ENCODE measurements at places on chromosomes 11 and 22. TPM values are rescaled to one million over a fixed set of nuclear protein-coding genes. Genes with fewer than 3 reads are reported as not detected.

DNA sequence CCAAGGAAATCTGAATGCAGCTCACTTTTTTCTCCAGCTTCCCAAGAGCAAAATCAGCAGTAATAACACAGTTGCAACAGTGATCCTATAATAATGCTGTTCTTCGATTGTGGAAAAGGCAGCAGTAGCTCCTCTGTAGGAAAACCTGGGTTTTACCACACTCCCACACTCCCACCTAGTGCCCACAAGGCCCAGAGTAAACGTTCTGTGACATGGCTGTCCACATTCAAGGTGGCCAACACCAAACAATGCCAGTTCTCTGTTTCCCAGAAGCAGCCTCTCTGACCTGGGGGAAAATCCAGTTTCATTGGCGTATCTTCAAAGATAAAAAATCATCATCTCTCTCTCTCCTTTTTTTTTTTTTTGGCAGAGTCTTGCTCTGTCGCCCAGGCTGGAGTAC, 40.2 kb downstream of the WT1 start:
- no peak for DNase-seq

DNA sequence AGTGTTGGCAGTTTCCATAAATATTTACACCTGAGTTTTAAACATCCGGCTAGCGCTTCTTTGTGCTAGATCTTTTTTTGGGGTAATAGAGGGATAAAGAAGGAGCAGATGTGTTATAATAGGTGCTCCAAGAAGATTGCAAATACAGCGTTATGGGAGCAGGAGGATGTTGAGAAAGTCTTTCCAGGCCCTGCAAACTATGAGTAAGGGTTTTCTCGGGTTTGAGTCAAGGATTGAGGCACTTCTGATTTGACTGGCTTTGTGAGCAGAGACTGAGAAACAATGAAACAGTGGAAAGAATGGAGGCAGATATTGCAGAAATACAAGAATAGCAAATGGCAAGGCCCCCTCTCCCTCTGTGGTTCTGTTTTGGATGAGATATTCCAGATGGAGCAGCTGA, 155.0 kb upstream of the TIMP3 start:
- no peak for DNase-seq

EIF3M gene
- 135 TPM for total RNA-seq

- no peak for DNase-seq
Observed at GRCh38 chr11:12768726-12769673, 94.8 kb downstream of the TEAD1 start.

- DNase-seq = no peak
Observed at GRCh38 chr11:12936200-12936599, 72.9 kb upstream of the RASSF10 start.

DNA sequence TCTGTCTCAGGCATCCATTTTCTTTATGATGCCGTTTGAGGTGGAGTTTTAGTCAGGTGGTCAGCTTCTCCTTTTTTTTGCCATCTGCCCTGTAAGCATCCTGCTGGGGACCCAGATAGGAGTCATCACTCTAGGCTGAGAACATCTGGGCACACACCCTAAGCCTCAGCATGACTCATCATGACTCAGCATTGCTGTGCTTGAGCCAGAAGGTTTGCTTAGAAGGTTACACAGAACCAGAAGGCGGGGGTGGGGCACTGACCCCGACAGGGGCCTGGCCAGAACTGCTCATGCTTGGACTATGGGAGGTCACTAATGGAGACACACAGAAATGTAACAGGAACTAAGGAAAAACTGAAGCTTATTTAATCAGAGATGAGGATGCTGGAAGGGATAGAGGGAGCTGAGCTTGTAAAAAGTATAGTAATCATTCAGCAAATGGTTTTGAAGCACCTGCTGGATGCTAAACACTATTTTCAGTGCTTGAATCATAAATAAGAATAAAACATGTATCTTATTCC, 10.9 kb upstream of the HBE1 start:
- peak; percentile 69 for DNase-seq

ASCL2 gene
- not detected for total RNA-seq

DNA sequence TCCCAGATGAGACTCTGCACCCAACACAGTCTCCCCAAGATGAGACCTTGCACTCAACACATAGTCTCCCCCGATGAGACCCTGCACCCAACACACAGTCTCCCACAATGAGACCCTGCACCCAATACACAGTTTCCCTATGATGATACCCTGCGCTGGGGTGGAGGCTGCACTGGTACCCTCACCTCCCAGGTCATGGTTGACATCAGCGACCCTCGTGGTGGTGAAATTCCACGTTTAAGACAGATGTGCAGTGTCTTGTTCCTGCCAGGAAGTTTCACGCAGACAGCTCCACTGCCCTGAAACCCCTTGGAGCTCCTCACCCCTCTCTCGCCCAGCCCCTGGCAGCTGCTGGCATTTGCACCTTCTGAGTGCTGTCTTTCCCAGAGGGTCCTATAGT, 9.5 kb downstream of the MUC5AC start:
- no peak for DNase-seq

DNA sequence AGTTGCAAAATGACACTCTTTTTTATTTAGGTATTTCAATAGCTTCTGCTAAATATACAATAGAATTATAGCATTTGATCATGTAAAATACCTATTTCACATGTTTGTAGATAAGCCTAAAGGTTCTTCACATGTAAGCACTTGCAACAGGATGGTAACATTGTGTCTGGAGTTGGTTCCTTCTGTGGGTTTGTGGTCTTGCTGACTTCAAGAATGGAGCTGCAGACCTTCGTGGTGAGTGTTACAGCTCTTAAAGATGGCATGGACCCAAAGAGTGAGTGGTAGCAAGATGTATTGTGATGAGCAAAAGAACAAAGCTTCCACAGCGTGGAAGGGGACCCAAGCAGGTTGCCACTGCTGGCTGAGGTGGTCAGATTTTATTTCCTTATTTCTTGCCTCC, 246.4 kb upstream of the PDGFD start:
- DNase-seq = no peak

- DNase-seq = no peak
Observed at GRCh38 chr22:28105413-28105812, 186.4 kb upstream of the PITPNB start.

DNA sequence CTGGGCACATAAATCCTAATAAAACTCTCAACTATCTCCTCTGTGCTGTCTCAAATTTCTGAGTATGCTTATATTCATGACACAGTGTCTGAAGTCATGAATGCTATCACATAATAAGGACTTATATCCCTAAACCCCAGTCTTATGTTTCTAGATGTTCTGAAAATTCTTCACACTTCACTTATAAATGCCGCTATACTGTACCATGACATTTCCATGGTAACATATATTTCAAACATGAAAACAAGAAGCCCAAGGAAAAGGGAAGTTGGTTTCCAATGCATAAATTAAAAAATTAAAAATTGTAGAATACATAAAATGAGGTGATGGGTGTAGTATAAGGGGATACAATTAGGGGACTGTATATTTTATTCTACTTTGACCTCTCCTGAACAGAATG, 11.7 kb downstream of the GVQW3 start:
- no peak for DNase-seq

- DNase-seq = no peak
Observed at GRCh38 chr11:113862435-113862834, 12.9 kb downstream of the USP28 start.

DNA sequence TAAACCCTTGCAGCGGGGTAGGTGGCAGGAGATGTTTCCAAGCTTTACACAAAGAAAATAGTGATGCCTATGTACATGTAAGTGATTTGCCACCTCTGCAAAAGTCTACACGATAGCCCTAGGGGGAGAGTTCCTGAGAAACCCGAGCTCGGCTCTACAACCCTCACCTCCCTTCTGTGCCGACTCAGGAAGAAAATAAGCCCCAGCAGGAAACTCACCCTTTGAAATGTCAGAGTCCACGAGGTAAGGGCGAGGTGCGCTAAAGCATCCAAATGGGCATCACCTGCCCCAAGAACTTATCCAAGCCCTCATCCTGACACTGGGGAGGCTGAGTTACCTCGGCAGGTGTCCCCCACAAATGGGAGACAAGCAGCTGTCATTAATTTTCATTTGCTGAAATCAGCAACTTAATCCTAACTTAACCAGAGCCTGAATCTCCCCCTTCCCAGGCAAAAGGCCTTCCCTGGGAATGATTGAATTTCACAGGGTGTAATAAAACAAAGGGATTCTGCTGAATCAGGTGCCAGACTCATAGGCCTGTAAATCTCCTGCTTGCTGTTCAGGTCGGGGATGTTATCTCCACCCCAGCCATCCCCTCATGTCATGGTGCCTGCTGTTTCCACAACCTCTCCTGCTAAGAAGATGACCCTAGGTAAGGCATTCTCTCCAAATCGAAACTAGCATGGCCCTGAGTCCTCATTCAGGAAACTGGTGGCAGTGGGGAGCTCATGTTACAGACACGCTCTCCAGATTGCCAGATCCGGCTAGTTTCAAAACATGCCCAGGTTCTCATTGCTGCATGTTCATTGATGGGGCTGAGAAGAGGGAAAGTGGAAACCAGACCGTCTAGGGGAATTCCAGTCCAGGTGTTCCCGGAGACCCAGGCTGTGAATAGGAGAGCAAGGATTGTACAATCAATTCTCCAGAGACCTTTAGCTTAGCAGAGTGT, 105.3 kb upstream of the KIRREL3 start:
- peak; percentile 57 for DNase-seq

OR2AT4 gene
- total RNA-seq = not detected

DNA sequence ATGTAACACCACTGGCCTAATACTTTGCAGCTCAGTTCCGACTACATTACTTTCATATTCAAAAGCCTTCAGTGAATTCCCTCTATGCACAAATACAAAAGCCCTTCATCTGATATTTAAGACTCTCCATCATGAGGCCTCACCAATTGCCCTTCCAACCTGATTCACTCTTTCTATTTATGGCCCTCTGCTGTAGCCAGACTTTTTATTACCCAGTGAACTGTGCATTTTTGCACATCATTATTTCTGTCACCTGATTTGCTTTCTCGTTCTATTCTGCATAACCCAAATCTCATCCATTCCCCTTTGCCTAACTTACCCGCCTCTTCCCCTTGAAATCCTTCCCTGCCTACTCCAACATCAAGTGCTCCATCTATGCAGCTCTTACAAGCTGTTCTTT, 78.3 kb downstream of the BBOX1 start:
- DNase-seq = no peak
